ENCODE measurements at places on chromosomes 2 and 18. TPM values are rescaled to one million over a fixed set of nuclear protein-coding genes. Genes with fewer than 3 reads are reported as not detected.

ATOH8 gene
- not detected for total RNA-seq

DUSP2 gene
- total RNA-seq = 340 TPM

RUFY4 gene
- 1.9 TPM for total RNA-seq

VRK2 gene
- total RNA-seq = 22.9 TPM

CPS1 gene
- total RNA-seq = 3.3 TPM

GRCh38 chr18:44541781-44542180 is 138.9 kb upstream of the SETBP1 start:
- DNase-seq = no peak
- no peaks in the 10 kb centered on the region for H3K36me3 ChIP-seq
- no peak overlapping the region for H3K27ac ChIP-seq
- no peak overlapping the region for H3K4me3 ChIP-seq
- H3K4me1 ChIP-seq = no peaks in the 10 kb centered on the region

DNA sequence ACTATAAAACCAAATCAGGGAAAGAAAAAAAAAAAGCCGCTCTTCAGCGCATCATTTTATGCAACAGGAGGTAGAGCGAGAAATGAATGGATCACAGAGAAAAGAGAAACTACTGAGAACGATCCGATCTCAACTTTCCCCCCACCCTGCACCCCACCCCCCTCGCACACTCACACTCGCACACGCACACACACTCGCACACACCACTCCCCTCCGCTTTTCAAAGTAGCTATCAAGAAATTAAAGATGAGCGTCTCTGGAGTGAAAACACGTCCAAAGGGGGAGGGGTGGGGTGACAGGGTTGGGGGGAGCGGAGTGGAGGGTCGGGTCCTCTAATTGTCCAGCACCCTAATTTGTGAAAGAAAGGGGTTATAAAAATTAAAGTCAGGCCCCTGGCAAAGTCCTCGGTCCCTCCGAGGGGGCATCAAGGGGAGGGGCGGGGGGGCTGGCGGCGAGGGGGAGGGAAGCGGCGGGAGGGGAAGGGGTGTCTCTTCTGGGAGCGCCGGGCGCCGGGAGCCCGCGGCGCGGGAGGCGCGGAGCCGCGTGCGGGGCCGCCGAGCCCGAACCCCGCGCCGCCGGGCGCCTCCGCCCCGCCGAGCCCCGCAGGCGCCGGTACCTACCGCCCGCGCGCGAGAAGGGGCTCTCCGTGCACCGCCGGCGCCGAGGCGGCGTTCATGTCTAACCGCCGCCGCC is 428 bp downstream of the TCF4 start:
- H3K4me1 ChIP-seq = peaks cover 24% of the 10 kb centered on the region
- DNase-seq = no peak
- H3K36me3 ChIP-seq = peaks cover 6% of the 10 kb centered on the region
- H3K4me3 ChIP-seq = peak overlapping the region; percentile 88

- H3K36me3 ChIP-seq = no peaks in the 10 kb centered on the region
- H3K27me3 ChIP-seq = no peaks in the 10 kb centered on the region
- H3K27ac ChIP-seq = peak overlapping the region; percentile 63
- H3K4me3 ChIP-seq = no peak overlapping the region
Measured at GRCh38 chr2:115807276-115807675, 1364.8 kb downstream of the DPP10 start.

DNA sequence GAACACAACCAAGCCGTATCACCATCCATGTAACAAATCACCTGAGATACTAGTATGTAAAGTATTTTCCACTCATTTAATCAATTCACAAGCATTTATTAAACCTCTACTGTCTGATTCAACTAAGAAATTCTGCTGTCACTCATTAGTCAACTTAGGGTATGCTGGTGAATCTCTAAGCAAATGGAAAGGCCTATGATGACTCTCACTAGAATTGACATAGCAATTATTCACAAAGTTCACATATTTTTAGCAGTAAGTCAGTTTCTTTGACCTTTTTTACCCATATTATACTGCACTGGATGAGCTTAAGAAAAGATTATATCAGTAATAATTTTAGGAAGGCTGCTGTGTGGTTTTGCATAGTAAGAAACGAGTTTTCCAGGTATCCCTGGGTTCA is 130.1 kb downstream of the SLC8A1 start:
- H3K4me3 ChIP-seq = no peak overlapping the region
- peaks cover 1% of the 10 kb centered on the region for H3K36me3 ChIP-seq
- H3K4me1 ChIP-seq = no peaks in the 10 kb centered on the region
- DNase-seq = no peak
- peaks cover 13% of the 10 kb centered on the region for H3K27me3 ChIP-seq

- peak; percentile 29 for DNase-seq
- H3K27me3 ChIP-seq = no peaks in the 10 kb centered on the region
- H3K36me3 ChIP-seq = no peaks in the 10 kb centered on the region
- H3K4me3 ChIP-seq = peak overlapping the region; percentile 14
- peaks cover 10% of the 10 kb centered on the region for H3K4me1 ChIP-seq
Measured at GRCh38 chr2:54103454-54104314, 11.7 kb upstream of the ACYP2 start.

GRCh38 chr2:101509499-101510284 is 34.8 kb upstream of the RFX8 start:
- no peaks in the 10 kb centered on the region for H3K36me3 ChIP-seq
- no peak overlapping the region for H3K4me3 ChIP-seq
- no peaks in the 10 kb centered on the region for H3K4me1 ChIP-seq
- no peaks in the 10 kb centered on the region for H3K27me3 ChIP-seq
- no peak for DNase-seq
- H3K27ac ChIP-seq = no peak overlapping the region

DNA sequence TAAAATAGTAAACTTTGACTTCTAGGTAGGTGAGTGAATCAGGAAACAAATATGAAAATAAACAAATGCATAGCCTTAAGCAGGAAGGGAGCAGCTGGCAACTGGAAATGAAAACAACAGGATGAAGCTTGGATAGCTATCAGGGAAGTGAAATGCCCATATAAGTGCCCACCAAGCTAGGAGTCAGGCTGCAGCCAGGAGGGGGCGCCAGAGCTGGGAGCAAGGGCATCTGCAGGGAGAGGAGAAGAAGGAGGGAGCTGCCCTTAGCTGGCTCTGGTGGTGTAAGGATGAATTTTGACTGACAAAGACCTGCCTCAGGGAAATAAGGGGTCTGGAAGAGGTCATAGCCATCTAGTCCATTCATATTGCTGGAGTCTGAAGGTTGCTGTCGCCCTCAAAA is 298.3 kb downstream of the TDRD15 start:
- peak; percentile 20 for DNase-seq
- H3K36me3 ChIP-seq = no peaks in the 10 kb centered on the region
- no peaks in the 10 kb centered on the region for H3K4me1 ChIP-seq
- no peaks in the 10 kb centered on the region for H3K27me3 ChIP-seq

GRCh38 chr18:48193521-48194492 is 215.4 kb downstream of the ZBTB7C start:
- peaks cover 11% of the 10 kb centered on the region for H3K4me1 ChIP-seq
- H3K36me3 ChIP-seq = no peaks in the 10 kb centered on the region
- peaks cover 18% of the 10 kb centered on the region for H3K27me3 ChIP-seq
- no peak for DNase-seq
- H3K4me3 ChIP-seq = no peak overlapping the region
- no peak overlapping the region for H3K27ac ChIP-seq

DNA sequence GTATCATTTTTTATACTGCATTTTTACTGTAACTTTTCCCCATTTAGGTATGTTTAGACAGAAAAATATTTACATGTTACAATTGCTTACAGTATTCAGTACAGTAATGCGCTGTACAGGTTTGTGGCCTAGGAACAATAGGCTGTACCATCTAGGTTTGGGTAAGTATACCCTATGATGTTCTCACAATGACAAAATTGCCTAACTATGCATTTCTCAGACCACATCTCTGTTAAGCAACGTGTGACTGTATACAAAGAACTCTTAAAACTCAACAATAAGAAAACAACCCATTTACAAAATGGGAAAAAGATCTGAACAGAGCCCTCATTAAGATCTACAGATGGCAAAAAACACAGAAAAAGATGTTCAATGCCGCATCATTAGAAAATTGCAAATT is 29.4 kb downstream of the FAM210A start:
- no peak overlapping the region for H3K27ac ChIP-seq
- no peak overlapping the region for H3K4me3 ChIP-seq
- H3K4me1 ChIP-seq = peaks cover 4% of the 10 kb centered on the region
- DNase-seq = no peak
- peaks cover 37% of the 10 kb centered on the region for H3K36me3 ChIP-seq

- no peak overlapping the region for H3K27ac ChIP-seq
- no peaks in the 10 kb centered on the region for H3K4me1 ChIP-seq
- H3K4me3 ChIP-seq = no peak overlapping the region
- DNase-seq = no peak
- H3K27me3 ChIP-seq = no peaks in the 10 kb centered on the region
Measured at GRCh38 chr2:217520356-217521010, 482.3 kb downstream of the TNS1 start.

DNA sequence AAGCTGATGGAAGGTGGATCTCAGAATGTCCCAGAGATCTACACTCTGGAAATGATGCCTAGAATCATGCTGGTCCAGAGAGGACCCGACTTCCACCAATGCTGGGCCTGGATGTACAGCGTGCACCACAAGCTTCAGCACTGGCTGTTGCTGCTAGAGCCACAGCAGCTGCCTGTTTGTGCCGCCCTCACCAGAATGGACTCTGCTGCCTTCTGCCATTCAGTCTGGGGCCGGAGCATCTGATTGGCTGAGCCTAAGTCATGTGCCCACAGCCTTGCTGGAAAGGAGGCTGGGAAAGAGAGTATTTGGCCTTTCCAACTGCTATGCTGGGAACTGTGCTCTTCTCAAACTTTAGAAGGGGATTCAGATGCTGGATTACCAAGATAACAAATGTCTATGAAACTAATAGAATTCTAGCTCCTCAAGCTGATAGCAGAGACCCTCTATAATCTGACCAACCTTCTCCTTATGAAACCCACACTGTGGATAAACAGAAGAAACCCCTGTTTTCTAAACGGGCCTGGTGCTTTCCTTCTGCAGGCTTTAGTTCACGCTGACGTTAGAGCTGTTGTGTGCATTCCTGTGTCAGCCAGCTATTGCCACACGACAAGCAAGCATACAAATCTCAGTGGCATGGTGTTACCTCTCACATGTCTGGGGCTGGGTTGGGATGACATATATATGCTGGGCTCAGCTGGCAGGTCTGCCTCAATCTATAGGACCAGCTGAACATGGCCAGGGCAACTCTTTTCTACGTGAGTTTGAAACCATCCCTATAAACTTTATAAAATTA is 4.1 kb upstream of the LOXHD1 start:
- no peak overlapping the region for H3K4me3 ChIP-seq
- peaks cover 6% of the 10 kb centered on the region for H3K27me3 ChIP-seq

GRCh38 chr2:214393796-214394195 is 17.1 kb upstream of the VWC2L start:
- no peak overlapping the region for H3K27ac ChIP-seq
- DNase-seq = no peak
- H3K4me1 ChIP-seq = no peaks in the 10 kb centered on the region
- H3K4me3 ChIP-seq = no peak overlapping the region

- H3K27me3 ChIP-seq = peaks cover 7% of the 10 kb centered on the region
- no peak for DNase-seq
- H3K4me3 ChIP-seq = no peak overlapping the region
- H3K27ac ChIP-seq = no peak overlapping the region
- no peaks in the 10 kb centered on the region for H3K36me3 ChIP-seq
Measured at GRCh38 chr2:40257340-40258134, 194.4 kb downstream of the SLC8A1 start.

GRCh38 chr2:133791191-133791590 is 222.9 kb upstream of the NCKAP5 start:
- H3K36me3 ChIP-seq = peaks cover 3% of the 10 kb centered on the region
- H3K27me3 ChIP-seq = peaks cover 10% of the 10 kb centered on the region
- H3K27ac ChIP-seq = no peak overlapping the region

DNA sequence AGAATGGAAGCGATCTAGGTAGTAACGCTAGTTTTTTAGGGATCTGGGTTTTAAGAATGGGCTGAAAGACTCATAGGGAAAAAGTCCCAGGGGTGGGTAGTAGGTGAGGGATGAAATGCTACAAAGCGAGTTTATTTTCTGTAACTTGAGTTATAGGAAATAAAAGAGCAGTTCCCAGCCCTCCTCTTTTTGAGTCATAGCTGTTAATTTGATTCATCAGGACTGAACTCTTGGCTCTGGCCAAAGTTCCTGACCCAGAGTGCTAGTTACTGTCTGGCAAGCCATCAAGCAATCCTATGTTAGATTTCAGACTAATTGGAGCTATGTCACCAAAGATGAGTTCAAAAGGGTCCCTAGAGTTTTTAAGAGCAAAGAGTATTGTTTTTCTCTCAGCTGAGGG is 17.4 kb upstream of the NOSTRIN start:
- H3K27me3 ChIP-seq = no peaks in the 10 kb centered on the region
- no peaks in the 10 kb centered on the region for H3K4me1 ChIP-seq
- no peak overlapping the region for H3K27ac ChIP-seq
- DNase-seq = no peak

DNA sequence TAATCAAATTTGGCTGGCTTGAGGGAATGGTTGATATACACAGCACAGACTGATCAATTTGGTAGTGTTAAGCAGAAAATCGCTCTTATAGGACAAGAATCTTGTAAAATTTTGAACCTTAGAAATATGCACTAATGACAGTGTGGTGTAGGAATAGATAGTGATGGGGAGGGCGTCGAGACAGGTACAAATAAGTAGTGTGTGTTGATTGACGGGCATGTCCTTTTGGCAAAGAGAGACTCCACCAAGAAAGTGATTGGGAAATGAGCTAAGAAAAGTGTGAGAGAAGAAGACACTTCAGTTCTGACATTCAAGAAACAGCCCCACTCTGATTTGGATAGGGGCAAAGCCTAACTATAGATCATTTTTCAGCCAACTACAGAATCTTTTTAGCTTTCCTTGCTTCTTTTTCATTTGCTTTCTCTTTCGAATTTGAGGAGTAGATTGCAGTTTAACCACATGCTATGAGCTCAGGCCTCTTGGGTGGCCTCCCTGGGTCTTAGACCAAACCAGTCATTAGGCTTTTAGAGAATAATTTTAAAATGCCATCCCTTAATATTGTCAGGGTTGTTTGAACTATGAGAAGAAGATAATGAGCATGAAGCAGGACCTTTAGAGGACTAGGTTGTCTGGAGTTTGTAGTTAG is 127.1 kb downstream of the CERS6 start:
- no peaks in the 10 kb centered on the region for H3K27me3 ChIP-seq
- peak overlapping the region; percentile 1 for H3K27ac ChIP-seq
- peaks cover 50% of the 10 kb centered on the region for H3K4me1 ChIP-seq
- DNase-seq = no peak
- H3K4me3 ChIP-seq = peak overlapping the region; percentile 27

DNA sequence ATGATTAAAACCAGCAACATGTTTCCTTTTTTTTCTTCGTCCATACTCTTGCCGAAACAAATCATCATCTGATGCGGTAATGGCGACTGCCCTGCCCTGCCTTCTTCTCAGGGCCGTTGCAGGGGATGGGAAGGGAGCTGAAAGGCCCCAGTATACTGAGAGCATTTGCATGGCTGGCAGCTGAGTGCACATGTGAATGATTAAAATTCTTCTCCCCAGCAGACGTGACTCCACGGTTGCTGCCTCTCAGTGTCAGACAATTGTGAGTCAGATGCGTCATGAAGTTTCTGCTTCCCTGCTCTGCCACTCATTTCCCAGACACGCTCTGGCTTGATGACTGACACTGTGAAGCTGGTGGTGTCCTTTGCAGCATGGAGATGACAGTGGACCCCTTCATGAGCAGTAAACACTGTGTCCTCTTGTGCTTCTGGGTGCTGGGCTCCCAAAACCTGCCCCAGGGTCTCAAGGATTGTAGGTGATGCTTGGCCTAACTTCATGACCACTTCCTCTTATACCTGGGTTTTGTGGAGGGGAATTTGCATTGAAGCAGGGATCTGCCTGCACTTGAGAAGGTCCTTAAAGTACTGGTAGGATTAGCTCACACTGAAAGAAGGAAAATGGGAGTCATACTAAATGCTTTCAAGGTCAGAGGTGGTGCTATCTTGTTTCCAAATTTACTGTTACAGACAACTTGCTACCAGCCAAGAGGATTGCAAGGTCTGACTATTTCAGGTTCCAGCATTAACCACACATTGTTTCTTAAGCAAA is 222.5 kb upstream of the COPS8 start:
- DNase-seq = no peak
- H3K27ac ChIP-seq = no peak overlapping the region
- no peak overlapping the region for H3K4me3 ChIP-seq
- no peaks in the 10 kb centered on the region for H3K4me1 ChIP-seq
- H3K27me3 ChIP-seq = no peaks in the 10 kb centered on the region
